ENCODE measurements at places on chromosomes 7 and 10.

- DNase-seq, result no peak
Observed at GRCh38 chr7:17236171-17236570, 62.3 kb upstream of the AHR start.

- DNase-seq, result no peak
Observed at GRCh38 chr10:6473901-6474370, 106.1 kb downstream of the PRKCQ start.

DNA sequence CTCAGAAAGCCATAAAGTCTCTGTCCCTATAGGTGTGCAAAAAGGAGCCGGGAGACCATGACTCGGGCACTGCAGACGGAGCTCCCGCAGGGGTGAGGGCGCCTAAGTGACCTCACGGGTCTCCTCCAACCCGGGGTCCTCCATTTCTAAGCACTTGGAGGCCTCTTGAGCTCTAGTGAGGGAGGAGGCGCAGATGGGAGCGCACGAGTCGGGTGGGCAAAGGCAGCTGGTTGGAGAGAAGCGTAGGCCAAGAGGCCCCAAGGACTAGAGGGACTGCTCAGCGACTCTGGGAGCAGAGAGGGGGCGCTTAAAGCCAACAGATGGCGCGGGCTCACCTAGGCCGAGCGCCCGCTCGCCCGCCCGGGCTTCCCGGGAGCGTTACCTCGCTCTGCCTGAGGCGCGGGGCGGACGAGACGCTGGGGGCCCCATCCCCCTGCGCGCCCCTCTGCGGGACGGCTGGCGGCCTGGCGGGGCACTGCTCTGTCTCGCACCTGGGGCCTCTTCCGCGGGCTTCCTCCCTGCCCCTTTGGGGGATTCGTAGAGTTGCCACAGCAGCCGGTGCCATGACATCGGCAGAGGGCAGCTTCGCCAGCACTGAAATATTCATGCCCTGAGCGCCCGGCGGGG, 523 bp upstream of the CDH23 start:
- no peak for DNase-seq

GRCh38 chr7:117478836-117479224, 995 bp upstream of the CFTR start:
- no peak for DNase-seq

GRCh38 chr7:98249106-98249505, 2.9 kb downstream of the TECPR1 start:
- no peak for DNase-seq

DNA sequence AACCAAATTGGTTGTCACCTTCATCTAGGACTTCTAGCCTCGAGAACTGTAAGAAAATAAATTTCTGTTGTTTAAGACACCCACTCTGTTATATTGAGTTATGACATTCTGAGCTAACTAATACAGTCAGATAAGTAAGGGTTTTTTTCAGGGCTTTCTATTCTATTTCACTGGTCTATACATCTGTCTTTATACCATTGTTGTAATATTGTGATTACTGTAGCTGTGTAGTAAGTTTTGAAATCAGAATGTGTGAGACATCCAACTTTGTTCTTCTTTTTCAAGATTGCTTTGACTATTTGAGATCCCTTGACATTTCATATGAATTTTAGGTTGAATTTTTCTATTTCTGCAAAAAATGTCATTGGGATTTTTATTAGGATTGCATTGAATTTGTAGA, 7.5 kb downstream of the IFIT1 start:
- DNase-seq, result no peak

DNA sequence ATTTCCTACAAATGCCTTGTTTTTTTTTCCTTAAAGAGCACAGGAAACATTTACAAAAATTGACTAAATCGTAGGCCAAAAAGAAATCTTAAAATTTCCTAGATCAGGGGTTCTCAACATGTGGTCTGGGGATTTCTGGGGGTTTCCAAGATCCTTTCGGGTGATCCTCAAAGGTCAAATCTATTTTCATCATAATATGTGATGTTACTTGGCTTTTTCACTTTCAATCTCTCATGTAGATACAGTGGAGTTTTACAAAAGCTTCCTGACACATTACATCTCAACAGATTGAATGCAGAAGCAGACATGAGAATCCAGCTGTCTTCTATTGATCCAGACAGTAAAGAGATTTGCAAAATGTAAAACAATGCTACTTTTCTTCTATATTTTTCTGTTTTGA, 497.3 kb downstream of the INHBA start:
- no peak for DNase-seq
